ENCODE measurements at places on chromosomes 16 and 17. TPM values are rescaled to one million over a fixed set of nuclear protein-coding genes. Genes with fewer than 3 reads are reported as not detected.
A peak's percentile ranks its signal among the peaks of the same experiment; 100 is the strongest.

The KCNAB3 gene
- total RNA-seq = 7.1 TPM

- peaks cover 23% of the 10 kb centered on the region for H3K4me1 ChIP-seq
- no peaks in the 10 kb centered on the region for H3K36me3 ChIP-seq
- H3K4me3 ChIP-seq = no peak overlapping the region
- H3K27ac ChIP-seq = no peak overlapping the region
These were observed 23.6 kb downstream of the SPPL2C start for GRCh38 chr17:45868276-45868675.

The SDR42E2 gene
- total RNA-seq = 0.27 TPM

- H3K27ac ChIP-seq = no peak overlapping the region
- H3K36me3 ChIP-seq = no peaks in the 10 kb centered on the region
- H3K4me3 ChIP-seq = no peak overlapping the region
- no peaks in the 10 kb centered on the region for H3K4me1 ChIP-seq
These were observed 44.4 kb upstream of the IRX6 start for GRCh38 chr16:55279598-55279997.

- H3K27ac ChIP-seq = peak within 1 kb of the TSS; percentile 30
- peak within 1 kb of the TSS; percentile 60 for H3K4me3 ChIP-seq
- no peak for DNase-seq
These were observed at the start of gene ACE for GRCh38 chr17:63476854-63477479. ACE (plus strand) TSS chr17:63477061; CDS start chr17:63477095, 34 bp downstream.

GRCh38 chr17:81428516-81428915, 33.3 kb downstream of the BAHCC1 start:
- no peak for DNase-seq
- H3K27ac ChIP-seq = no peak overlapping the region
- H3K4me3 ChIP-seq = no peak overlapping the region
- peaks cover 22% of the 10 kb centered on the region for H3K4me1 ChIP-seq
- no peaks in the 10 kb centered on the region for H3K36me3 ChIP-seq

- no peak overlapping the region for H3K4me3 ChIP-seq
- DNase-seq = no peak
- H3K27me3 ChIP-seq = peaks cover 15% of the 10 kb centered on the region
- H3K4me1 ChIP-seq = no peaks in the 10 kb centered on the region
- H3K27ac ChIP-seq = no peak overlapping the region
These were observed 126.0 kb upstream of the ERCC4 start for GRCh38 chr16:13793841-13794409.

GRCh38 chr17:37736428-37736827, 8.4 kb downstream of the HNF1B start:
- peaks cover 17% of the 10 kb centered on the region for H3K4me1 ChIP-seq
- H3K4me3 ChIP-seq = no peak overlapping the region
- H3K27ac ChIP-seq = no peak overlapping the region
- no peaks in the 10 kb centered on the region for H3K27me3 ChIP-seq
- H3K36me3 ChIP-seq = no peaks in the 10 kb centered on the region
- DNase-seq = no peak

The KRT23 gene
- total RNA-seq = 19.0 TPM

The GLIS2 gene
- 18.2 TPM for total RNA-seq

The BAHCC1 gene
- 45.2 TPM for total RNA-seq

DNA sequence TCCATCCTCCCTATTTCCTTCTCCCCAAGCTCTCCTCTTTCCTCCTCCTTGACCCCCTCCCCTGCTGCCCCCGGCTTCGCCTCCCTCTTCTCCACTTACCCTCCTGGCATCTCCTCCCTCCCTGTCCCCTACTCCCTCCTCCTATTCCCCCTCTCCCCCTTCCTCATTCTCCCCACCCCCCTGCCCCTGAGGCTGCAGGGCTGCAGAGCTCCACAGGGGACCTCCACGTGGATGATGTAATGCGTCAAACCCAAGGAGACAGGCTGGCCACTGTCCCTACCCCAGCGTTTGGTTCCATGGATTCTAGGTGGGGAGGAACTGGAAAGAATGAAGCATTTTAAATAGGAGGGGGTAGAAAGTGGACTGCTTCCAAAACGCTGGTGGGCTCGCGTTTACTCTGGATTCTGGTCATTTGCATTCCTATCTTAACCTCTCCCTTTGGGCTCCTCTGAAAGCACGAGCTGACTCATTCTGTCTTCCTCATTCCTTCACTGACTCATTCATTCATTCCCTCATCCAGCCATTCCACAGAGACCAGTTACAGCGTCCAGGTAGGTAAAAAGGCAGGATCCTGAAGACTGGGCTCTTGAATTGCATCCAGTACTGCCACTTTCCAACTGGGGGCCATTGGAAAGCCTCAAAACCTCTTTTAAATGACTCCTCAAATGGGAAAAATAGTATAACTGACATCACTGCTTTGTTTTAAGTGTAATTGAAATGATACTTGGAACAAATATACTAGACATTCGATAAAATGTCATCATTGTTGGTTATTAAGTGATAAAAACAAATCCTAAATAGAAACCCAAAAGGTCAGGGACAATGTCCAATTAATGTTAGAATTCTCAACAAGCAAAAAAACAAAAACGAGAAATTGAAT, 943 bp upstream of the COTL1 start:
- peak overlapping the region; percentile 51 for H3K4me3 ChIP-seq
- H3K36me3 ChIP-seq = peaks cover 15% of the 10 kb centered on the region
- DNase-seq = peak; percentile 99
- peaks cover 19% of the 10 kb centered on the region for H3K4me1 ChIP-seq
- no peaks in the 10 kb centered on the region for H3K27me3 ChIP-seq

The NCBP3 gene
- 46.5 TPM for total RNA-seq

DNA sequence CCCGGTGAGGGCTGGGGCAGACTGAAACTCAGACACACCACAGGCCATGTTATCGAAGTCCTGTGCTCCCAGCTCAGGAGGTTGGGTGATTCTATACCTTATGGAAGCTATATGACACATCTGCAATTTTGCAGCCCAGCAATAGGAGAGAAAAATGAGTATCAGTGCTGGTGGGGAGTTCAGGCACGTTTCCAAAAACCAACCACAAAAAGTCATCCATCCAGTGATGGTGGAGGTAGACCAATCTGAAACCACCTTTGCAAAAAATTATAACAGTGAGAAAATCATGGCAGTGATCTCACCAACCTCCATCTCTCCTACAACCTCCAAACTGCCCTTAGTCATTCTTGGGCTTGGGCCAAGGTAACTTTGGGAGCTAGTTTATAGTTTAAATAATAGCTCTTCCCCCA, 327.9 kb downstream of the SLC39A11 start:
- no peaks in the 10 kb centered on the region for H3K36me3 ChIP-seq
- H3K27me3 ChIP-seq = no peaks in the 10 kb centered on the region
- H3K4me1 ChIP-seq = no peaks in the 10 kb centered on the region
- no peak for DNase-seq
- H3K4me3 ChIP-seq = no peak overlapping the region

DNA sequence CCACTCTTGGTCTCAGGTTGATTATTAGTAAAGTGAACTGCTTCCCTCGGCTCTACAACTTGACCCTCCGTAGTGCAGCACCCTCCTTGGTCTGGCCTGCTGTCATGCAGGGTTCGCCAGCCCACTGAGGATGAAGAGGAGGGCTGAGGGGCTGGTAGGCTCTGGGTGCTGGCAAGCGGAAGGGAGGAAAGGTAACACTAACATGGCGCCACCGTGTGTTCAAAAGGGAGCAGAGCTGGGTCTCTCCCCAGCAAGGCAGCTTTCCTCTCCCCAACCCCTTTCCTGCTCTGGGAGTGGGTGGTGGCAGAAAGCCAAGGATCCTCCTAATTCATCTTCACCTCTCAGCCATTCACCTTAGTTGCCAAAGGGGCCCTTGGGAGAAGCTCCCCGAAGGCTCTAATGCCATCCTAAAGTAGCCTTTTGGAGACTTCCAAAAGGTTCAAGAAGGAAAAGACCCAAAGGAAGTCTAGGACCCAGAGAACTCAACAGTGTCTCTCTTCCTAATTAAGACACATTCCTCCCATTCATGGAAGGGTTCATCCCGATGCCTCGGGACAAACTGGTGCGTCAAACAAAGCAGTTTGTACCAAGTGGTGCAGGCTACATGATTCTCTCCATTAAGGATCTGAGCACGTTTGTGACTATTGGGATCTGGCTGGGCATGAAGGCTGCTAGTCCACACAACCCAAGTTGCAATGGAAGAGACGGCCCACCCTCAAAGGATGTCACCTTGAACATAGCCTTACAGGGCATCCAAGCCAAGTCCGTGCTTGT, 90.8 kb upstream of the TOB1 start:
- H3K27me3 ChIP-seq = no peaks in the 10 kb centered on the region
- DNase-seq = peak; percentile 31
- H3K4me3 ChIP-seq = no peak overlapping the region
- H3K36me3 ChIP-seq = no peaks in the 10 kb centered on the region
- H3K4me1 ChIP-seq = peaks cover 23% of the 10 kb centered on the region
- no peak overlapping the region for H3K27ac ChIP-seq

- no peaks in the 10 kb centered on the region for H3K36me3 ChIP-seq
- H3K4me3 ChIP-seq = no peak overlapping the region
- no peaks in the 10 kb centered on the region for H3K27me3 ChIP-seq
- H3K4me1 ChIP-seq = no peaks in the 10 kb centered on the region
- no peak overlapping the region for H3K27ac ChIP-seq
These were observed 21.4 kb downstream of the EMP2 start for GRCh38 chr16:10558746-10559641.

DNA sequence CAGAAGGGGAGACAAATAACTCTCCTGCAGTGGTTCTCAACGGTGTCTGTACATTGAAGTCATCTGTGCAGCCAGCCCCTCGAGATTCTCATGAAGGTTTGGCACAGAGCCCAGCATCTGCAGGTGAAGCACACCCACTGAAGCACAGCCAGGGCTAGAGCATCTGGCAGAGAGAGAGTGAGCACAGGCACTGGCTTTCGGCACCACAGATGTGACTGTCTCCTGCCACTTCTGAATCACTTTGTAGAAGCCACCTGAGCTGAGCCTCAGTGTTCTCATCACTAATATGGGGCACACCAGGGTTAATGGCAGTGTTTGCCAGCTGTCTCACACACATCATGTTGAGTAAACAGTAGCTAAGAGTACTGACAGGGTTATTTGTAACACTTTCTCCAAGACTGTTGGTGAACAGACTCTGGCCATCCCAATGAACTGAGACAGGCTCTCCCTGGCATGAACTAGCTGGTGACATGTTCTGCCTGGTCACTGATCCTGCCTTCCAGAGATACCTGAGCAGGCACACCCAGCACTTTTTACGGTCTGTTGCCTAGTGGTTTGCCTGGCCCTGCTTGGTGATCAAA, 10.9 kb downstream of the HSPB9 start:
- H3K27ac ChIP-seq = no peak overlapping the region
- no peaks in the 10 kb centered on the region for H3K27me3 ChIP-seq
- H3K4me3 ChIP-seq = no peak overlapping the region
- H3K4me1 ChIP-seq = no peaks in the 10 kb centered on the region
- DNase-seq = no peak
- H3K36me3 ChIP-seq = peaks cover 22% of the 10 kb centered on the region

The SLC5A11 gene
- total RNA-seq = 0.47 TPM

- no peak overlapping the region for H3K4me3 ChIP-seq
- peaks cover 10% of the 10 kb centered on the region for H3K4me1 ChIP-seq
- no peaks in the 10 kb centered on the region for H3K27me3 ChIP-seq
- H3K27ac ChIP-seq = no peak overlapping the region
- no peak for DNase-seq
These were observed 15.9 kb downstream of the EPOP start for GRCh38 chr17:38658741-38659345.

GRCh38 chr16:11161439-11161838, 94.6 kb downstream of the SOCS1 start:
- no peak overlapping the region for H3K4me3 ChIP-seq
- H3K27ac ChIP-seq = no peak overlapping the region
- no peaks in the 10 kb centered on the region for H3K27me3 ChIP-seq

The TMEM114 gene
- total RNA-seq = not detected

- H3K27me3 ChIP-seq = no peaks in the 10 kb centered on the region
- H3K4me1 ChIP-seq = peaks cover 67% of the 10 kb centered on the region
- no peak for DNase-seq
- H3K4me3 ChIP-seq = no peak overlapping the region
- H3K36me3 ChIP-seq = peaks cover 28% of the 10 kb centered on the region
These were observed 28.3 kb downstream of the XPO6 start for GRCh38 chr16:28183484-28183883.

DNA sequence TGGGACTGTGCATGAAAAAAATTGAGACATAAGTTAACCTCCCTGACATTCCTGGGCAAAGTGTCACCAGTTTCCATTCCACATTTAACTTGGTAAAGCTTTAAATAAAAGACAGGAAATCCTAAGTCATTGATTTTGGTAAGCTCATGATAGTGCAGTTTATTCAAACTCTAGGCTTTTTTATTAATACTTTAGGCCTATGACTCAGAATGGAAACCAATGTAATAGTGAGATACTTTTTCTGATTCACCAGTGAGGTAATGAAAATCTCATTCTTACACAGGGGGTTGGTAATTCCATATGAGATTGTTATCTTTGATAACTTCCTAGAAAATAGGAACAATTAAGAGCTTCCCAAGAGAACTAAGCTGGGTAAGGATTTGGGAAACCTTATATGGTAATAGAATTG, 91.1 kb downstream of the NLK start:
- H3K4me3 ChIP-seq = no peak overlapping the region
- H3K27me3 ChIP-seq = no peaks in the 10 kb centered on the region

DNA sequence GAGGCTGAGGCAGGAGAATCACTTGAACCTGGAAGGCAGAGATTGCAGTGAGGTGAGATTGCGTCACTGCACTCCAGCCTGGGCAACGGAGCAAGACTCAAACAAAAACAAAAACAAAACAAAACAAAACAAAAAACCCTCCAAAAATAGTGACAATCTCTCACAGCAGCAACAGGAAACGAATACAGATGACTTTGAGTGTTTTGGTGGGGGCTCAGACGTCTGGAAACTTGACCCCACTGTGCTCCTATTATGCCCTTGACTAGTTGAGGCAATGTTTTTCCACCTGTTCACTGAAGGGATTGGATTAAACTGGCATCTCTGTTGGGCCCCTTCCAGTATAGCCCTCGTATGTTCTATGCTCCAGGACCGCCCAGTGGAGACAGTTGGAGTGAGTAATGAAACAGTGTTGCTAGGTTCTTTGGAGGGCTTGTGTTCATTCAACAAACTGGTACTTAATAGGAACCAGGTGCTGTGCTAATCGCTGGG, 167.0 kb downstream of the UTP18 start:
- H3K4me3 ChIP-seq = no peak overlapping the region
- no peak for DNase-seq
- peaks cover 14% of the 10 kb centered on the region for H3K27me3 ChIP-seq
- H3K4me1 ChIP-seq = no peaks in the 10 kb centered on the region
- no peak overlapping the region for H3K27ac ChIP-seq

DNA sequence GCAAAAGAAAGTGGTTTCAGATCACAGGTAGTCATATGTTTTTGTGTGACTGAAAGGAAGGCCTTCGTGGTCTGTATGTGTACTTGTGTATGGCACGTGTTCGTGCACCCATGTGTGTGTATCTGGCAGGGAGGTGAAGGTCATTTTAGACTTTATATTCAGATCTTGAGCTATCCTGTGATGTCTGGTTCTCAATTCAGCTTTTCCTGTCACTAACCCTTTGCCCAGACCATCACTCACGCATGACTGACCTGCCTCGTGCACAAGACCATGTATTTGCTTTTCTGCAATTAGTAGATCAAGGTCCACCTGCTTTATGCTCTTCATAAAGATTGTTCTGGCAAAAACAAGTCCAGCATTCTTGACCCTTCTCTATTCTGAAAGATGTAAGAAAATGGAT, 139.7 kb upstream of the MAF start:
- H3K36me3 ChIP-seq = no peaks in the 10 kb centered on the region
- no peak overlapping the region for H3K27ac ChIP-seq
- no peaks in the 10 kb centered on the region for H3K4me1 ChIP-seq
- H3K4me3 ChIP-seq = no peak overlapping the region
- no peaks in the 10 kb centered on the region for H3K27me3 ChIP-seq

The STX1B gene
- total RNA-seq = 1.6 TPM

The SLC38A8 gene
- total RNA-seq = not detected

The RMI2 gene
- total RNA-seq = 19.9 TPM
